Motor neuron (in vitro differentiated cells): ENCODE measurements at places on chromosomes 3 and 15.

DNA sequence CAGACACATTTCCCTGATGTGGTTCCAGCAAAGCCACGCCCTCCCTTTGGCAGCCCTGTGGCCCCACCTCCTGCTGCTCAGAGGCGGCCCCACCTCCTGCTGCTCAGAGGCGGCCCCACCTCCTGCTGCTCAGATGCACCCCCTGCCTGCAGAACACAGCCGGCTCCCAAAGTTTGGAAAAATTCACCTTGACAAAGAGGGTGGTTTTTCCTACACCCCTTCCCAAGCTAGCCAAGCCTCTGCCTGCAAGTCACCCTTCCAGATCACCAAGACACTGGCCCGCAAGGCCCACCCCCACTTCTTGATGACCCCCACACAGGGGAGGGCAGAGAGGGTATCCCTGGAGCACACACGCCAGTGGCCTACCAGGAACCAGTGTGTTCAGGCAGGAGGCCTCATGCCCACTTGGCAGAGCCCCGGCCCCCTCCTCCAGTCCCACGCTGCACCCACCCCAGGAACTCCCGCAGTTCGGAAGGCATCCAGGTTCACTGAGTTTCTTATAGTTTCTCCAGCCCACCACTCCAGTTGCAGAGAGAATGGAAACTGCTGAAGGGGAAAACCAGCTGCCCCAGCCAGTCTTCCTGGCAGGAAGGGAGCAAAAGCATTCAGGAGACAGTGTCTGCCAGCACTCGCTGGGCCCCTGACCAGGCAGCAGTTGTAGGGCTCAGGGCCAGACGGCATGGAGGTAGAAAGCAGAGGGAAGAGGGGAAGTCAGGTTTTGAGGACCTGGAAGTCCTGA is 2.3 kb upstream of the HAPLN3 start:
- peak; percentile 74 for ATAC-seq

GRCh38 chr3:22714749-22715148 is 488.4 kb upstream of the UBE2E2 start:
- peak; percentile 31 for ATAC-seq

DNA sequence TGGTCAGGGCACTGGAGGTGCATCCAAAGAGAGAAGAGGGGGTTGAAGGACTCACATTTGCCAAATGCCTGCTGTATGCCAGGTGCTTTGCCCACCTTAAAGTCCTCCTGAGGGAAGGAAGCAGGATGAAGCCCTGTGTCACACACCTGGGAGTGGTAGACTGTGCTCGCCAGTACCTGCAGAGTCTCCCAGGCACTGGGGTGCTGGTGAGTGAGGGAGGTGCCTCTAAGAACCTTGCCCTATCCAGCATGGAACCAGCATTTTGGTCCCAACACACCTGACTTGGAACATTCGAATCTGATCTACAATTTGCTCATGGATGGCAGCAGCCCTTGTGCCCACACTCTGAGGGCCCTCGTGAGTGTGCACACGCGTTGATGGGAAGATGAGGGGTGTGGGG is 76.7 kb downstream of the SEC22A start:
- ATAC-seq: no peak

GRCh38 chr3:100149130-100149529 is 34.8 kb upstream of the FILIP1L start:
- ATAC-seq: no peak

DNA sequence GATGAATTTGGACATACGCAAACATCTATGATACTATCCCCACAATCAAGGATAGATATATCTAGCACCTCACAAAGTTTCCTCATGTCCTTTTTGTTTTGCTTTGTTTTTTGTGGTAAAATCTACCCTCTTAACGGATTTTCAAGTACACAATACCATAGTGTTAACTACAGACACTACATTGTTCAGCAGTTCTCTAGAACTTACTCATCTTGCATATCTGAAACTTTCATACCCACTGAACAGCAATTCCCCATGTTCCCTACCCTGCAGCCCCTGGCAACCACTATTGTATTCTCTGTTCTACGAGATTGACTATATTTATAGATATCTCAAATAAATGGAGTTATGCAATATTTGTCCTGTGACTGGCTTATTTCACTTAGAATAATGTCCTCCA is 58.1 kb upstream of the TJP1 start:
- ATAC-seq: peak; percentile 25

DNA sequence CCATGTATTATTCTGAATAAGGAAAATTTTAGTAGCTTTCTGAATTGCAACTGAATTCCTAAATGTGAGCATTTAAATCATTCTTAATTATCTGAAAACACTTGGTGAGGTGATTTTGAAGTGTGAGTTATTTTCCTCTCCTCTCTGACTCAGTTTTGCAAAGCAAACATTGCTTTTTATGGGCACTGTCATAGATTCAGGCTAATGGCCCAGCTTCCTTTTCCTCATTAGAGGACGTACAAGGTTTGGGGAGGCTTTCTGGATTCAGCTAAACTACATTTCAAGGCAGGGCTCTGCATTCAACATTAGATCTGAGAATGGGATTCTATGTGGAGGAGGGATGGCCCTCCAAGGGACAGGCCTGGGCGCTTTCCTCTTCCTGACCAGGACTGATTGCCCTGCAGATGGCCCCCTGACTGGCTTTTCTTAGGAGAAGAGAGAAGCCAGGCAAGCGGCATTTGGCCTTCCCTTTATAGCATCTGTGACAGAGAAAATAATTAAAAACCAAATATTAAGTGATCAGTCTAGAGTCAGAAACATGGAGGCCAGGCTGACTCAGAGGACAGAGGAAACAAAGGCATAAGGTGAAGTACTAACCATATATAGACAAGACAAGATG is 53.0 kb upstream of the STXBP5L start:
- no peak for ATAC-seq

DNA sequence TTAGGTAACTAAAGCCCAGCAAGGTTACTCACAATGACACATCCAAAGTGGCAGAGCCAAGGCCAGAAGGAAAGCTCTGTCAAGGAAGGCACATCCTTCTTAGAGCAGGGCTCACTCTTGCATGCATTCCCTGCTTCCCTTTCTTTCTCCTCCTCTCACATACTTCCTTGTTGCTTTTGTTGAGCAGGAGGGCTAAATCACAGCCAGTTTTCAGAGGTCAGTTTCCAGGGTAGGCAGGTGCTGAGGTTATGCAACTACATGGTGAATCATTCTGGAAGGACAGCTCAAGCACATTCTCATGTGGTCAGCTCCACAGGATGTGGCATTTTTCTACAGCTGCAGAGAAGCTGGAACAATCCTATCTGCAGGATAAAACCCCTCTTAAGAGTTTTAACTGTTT is 275.6 kb downstream of the ZNF621 start:
- ATAC-seq: peak; percentile 78

- ATAC-seq: no peak
Observed at GRCh38 chr3:38353151-38353550, 6.6 kb downstream of the XYLB start.

- no peak for ATAC-seq
Observed at GRCh38 chr3:180530276-180530675, 71.7 kb upstream of the TTC14 start.

GRCh38 chr3:6448011-6448410 is 412.9 kb upstream of the GRM7 start:
- no peak for ATAC-seq

GRCh38 chr3:110077093-110077492 is 739.7 kb upstream of the DPPA4 start:
- ATAC-seq: no peak

GRCh38 chr3:100748220-100748619 is 38.9 kb downstream of the TFG start:
- ATAC-seq: no peak

GRCh38 chr15:22939652-22940061 is 40.5 kb downstream of the CYFIP1 start:
- ATAC-seq: no peak

DNA sequence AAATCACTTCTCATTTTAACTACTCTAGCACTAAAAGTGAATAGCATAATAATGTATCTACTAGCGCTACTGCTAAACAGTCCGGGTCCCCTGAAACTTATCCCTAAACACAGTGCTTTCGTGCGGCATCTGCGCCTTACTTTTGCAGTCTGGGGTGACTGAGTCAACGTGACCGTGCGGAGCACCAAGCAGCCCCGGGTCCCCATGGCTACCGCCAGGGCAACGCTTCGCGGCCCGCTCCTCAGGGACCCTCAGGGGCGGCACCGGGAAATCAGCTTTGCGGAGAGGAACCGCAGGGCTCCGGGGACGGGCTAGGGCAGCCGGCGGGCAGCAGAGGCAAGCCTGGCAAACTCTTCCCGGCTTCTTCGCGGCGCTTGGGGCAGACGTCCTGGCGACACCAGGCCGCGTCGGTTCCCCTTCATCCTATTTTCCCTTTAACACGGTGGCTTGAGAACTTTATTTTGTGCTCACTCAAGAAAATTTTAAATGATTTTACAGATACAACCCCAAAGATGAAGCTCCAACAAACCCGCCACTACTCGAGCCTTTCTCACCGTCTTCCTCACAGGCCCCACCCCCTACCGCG is 757 bp upstream of the DIPK2A start:
- peak; percentile 18 for ATAC-seq

GRCh38 chr3:123270818-123271217 is 69.1 kb downstream of the SEC22A start:
- ATAC-seq: no peak

DNA sequence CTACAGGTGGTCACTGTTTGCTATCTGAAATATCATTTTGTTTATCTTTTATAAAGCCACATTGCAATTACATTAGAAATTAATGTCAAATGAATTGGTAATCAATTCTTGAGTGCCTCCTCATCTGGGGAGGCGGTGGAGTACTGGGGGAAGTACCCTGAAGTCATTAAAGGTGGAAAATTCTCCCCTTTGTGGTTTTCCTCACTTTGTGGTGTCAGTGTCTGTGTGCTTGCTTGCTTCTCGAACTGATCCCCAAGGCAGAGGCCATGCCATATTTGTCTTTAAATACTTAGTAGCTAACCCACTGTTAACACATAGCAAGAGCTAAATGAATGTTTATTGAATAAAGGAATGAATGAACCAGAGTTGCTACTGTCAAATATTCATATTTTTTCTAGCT is 40.5 kb upstream of the CCK start:
- ATAC-seq: no peak

DNA sequence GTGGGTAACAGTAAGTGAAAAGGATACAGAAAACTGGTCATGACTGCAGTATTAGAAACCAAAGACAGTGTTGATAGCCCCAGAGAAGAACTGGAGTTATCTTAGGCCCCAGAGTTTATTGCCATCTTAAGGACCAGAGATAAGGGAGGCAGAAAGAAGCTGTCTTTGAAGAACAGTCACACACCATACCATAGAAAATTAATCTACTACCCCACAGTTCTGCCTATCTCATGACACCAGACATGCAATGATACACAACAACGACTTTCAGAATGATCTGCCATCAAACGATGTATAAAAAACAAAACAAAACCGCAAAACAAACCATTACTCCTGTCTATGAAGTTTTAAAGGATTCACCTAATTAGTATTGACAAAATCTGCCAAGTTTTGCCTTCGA is 9.6 kb downstream of the CPOX start:
- no peak for ATAC-seq

DNA sequence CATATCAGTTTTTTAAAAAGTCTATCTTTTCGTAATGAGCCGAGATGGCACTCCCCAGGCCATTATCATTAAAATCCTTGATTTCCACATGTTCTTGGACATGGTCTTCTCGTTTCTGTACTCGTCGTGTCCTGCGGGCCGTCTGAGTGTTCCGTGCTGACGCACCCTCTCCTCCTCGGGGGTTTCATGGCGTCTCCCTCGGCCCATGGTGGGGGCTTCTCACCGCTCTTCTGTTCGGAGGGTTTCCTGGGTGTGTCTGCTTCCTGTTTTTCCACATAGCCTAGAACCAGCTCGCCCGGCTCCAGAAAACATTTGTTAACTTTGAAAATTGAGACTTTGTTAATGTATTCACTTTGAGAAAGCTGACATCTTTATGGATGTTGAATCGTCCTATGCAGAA is 92.7 kb downstream of the VGLL4 start:
- ATAC-seq: no peak

GRCh38 chr15:83372434-83372891 is 74.7 kb upstream of the SH3GL3 start:
- ATAC-seq: peak; percentile 39

DNA sequence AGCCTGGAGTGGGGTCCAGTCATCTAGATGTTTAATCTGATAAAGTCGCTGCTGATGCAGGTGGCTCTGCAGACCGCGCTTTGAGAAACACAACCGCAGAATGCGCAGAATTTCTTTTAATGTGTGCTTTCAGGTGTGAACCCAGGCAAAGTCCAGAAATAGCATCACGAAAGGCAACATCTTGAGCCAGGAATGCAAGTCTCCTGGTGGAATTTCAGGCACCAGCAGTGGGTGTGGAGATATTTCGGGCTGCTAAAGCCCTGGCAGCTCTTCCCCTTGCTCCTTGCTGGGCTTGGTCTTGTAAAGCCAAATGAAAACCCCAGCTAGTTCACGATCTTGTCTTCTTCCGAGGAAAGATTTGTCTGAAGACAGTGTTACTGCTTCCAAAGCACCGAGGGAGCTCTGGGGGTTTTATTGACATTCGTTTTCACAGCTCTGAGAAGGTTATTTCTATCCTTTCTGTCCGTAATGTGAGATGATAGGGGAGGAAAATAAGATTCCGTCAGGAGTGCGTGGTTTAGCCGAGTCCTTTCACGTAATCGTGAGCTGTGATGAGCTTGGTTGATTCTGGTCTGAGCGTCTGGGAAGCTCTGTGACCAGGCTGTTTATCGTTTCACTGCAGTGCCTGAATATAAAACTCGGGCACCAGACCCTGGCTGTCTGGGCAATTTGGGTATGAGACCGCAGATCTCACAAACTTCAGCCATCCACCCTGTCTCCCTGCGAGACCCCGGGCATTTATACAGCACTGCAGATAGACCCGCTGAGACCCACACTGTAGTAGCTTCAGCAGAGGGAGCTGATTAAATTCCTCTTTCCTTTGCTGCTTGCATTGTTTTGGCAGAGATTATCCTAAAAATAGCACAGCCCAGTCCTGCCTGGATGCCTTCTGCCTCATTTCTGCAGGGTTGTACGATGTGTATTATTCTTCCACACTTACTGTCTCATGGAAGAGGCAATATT is 67.0 kb upstream of the SLC25A26 start:
- peak; percentile 87 for ATAC-seq

DNA sequence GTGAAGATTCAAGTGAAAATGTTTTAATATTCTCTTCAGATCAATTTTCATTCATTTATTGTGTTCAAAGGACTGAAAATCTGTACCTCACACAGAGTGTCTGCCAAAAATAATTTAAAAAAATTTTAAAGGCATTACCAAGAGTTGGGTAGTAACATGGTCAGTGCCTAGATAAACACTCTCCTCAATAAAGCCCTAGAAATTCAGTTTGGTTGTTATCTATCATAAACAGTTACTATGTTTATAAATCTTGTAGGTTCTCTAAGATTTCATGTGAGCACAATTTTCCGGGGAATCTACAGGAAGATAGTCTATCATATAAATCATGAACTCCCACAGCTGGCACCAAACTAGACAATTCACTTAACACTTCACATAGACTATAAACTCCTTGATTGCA is 128.6 kb downstream of the GSK3B start:
- ATAC-seq: no peak

DNA sequence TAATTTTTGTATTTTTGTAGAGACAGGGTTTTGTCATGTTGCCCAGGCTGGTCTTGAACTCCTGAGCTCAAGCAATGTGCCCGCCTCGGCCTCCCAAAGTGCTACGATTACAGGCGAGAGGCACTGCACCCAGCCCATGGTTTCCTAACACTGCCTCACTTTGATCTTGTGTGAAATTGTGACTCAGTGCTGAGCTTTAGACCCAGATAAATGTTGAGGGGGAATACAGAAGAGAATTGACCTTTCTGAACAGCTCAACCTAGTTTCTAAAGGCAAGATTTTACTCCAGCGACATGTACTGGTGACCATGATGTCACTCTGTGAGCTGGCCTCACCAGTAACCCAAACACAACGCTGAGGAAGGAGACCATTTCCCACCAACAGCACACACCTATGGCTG is 73.5 kb downstream of the ATP1B3 start:
- no peak for ATAC-seq

GRCh38 chr3:43286841-43287499 is 630 bp downstream of the SNRK start:
- peak; percentile 70 for ATAC-seq
